ENCODE measurements at places on chromosomes 7 and 10. TPM values are rescaled to one million over a fixed set of nuclear protein-coding genes. Genes with fewer than 3 reads are reported as not detected.
A peak's percentile ranks its signal among the peaks of the same experiment; 100 is the strongest.

The EVX1 gene
- not detected for total RNA-seq

The ZKSCAN5 gene
- total RNA-seq = 16.4 TPM

The ITGA8 gene
- total RNA-seq = not detected

The RBM28 gene
- total RNA-seq = 40.2 TPM

The FGL2 gene
- total RNA-seq = not detected

- no peak for DNase-seq
Observed at GRCh38 chr10:131207176-131207575, 104.3 kb downstream of the TCERG1L start.

GRCh38 chr7:138610671-138611170 lies 90.4 kb downstream of the SVOPL start:
- DNase-seq = no peak

- no peak for DNase-seq
Observed at GRCh38 chr7:106957766-106958165, 86.7 kb upstream of the PRKAR2B start.

DNA sequence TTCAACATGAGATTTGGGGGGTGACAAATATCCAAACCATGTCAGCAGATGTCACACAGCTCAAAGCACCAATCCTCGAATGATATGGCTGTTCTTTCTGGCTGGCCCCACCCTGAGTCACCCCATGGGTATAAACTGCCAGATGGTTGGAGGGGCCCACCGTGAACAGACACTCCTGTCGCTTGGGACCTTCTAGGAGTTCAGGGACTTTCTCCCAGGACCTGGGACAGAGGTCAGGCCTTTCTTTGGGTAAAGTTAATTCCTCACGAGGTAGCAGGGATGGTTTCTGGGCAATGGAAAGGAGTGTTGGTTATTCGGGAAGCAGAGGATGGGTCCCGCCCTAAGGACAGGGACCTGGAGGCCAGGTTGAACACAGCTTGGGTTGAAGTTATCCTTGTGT lies 262.0 kb downstream of the ACTR3B start:
- no peak for DNase-seq

GRCh38 chr10:120727001-120727400 lies 124.2 kb upstream of the WDR11 start:
- peak; percentile 60 for DNase-seq

- peak; percentile 78 for DNase-seq
Observed at GRCh38 chr10:69839696-69840345, 38.1 kb downstream of the COL13A1 start.

DNA sequence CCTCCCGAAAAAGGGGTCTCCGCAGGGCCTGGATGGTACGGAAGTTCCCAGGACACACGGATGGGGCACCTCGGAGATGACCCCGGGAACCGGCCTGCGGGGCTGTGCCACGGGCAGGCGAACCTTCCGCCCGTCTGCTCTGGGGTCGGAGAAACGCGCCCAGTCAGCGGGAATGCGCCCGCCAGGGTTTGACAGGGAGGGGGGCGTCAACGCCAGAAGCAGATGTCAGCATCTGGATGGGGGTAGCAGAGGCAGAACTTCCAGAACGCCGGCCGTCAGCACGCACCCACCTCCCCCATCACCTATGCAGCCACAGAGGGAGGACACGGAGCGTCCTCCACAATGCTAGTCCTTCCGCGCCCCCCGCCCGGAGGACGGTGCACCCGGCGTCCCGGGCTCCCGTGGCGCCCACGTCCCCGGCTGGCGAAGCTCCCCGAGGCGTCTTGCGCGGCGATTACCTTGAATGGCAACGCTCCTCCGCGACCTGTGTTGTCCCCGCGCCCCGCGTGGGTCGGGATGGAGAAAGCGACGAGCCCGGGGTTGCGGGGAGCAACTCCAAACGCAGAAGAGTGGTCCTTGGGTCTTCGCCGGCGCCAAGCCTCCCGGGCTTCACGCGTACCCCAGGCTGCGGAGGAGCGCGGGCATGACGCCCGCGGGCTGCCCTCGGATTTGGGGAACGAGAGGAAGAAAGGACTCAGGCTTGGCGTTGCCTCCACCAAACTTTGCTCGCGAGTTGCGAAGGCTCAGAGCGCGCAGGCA lies 561 bp downstream of the FGFR2 start:
- DNase-seq = no peak

DNA sequence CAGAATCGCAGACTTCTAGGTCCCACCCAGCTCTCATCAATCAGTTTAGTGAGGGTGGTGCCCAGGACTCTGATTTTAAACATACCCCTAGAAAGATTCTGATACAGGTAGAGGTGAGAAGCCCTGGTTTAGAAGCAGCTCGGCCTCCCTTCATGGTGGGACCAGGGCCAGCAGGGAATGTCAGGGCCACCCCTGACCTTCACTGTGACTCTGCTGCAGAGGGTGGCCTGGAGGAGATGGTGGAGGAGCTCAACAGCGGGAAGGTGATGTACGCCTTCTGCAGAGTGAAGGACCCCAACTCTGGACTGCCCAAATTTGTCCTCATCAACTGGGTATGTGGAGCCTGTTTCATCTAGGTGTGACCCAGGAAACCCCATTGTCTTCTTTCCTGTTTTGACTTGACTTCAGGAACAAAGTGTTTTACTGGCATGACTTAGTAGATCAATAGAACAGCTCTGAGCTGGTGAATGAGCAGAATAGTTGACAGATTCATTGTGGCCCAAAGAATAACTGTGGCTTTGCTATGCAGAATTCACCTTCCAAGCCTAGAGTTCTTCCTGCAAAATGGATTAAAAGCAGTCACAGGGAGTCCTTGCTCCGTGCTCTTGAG lies 7.2 kb downstream of the DBNL start:
- no peak for DNase-seq

GRCh38 chr10:80687476-80687789 lies 149.7 kb downstream of the SH2D4B start:
- DNase-seq = no peak

- DNase-seq = no peak
Observed at GRCh38 chr7:41624818-41625217, 78.1 kb downstream of the INHBA start.
